ENCODE measurements at places on chromosomes 2 and 18.
A peak's percentile ranks its signal among the peaks of the same experiment; 100 is the strongest.

- no peak for DNase-seq
Measured at GRCh38 chr18:47247416-47248114, 3.9 kb downstream of the SKOR2 start.

GRCh38 chr2:8572712-8573233 is 109.1 kb upstream of the ID2 start:
- no peak for DNase-seq

GRCh38 chr2:240351088-240351741 is 84.2 kb upstream of the GPC1 start:
- no peak for DNase-seq

- no peak for DNase-seq
Measured at GRCh38 chr2:1751767-1752725, 7.7 kb upstream of the PXDN start.

GRCh38 chr2:230887342-230887741 is 22.6 kb downstream of the ITM2C start:
- DNase-seq: no peak

GRCh38 chr2:220101980-220102379 is 474.6 kb downstream of the SLC4A3 start:
- DNase-seq: no peak

DNA sequence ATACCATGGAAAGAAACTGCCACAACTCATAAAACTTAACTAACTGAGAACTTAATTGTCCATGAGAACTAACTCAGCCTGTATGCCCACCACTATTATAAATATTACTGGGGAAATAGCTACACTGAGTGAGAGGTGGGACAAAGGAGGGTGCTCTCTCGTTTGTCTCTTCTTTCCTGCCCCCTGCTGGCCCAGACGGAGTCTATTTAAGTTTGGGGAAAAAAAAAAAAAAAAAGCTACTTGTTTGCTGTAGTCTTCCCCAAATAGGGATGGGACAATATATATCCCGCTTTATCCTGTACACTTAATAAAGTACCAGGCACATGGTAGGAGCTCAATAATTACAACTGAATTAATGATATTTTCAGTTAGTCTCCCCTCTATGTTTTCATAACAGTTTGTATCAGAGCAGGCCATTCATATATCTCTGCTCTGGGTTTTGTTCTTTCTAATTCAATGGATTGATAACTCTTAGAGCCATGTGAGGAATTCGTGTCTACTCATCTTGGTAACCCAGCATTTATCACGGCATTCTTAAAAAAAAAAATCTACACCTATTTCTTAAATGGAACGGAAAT is 647.6 kb upstream of the PKDCC start:
- DNase-seq: no peak

GRCh38 chr2:231528636-231529030 is 1.6 kb downstream of the NMUR1 start:
- no peak for DNase-seq

DNA sequence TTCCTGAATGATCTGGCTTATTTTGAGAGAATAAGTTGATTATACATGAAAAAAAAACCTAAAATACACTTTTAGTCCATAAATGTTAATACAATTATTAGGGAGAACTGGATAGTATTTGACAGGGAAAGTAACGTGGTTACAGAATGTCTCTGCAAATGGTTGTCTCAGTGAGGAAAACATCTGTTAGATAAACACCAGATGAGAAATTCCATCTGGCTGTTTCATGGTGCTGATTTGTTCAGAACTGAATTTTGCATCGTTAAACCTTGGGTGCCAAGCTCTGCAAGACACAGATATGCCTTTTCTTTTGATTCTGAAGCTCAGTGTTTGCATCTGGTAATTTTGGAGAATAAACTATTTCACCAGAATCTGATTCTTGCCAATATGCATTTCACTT is 90.4 kb downstream of the SCN3A start:
- DNase-seq: peak; percentile 30

GRCh38 chr18:22422909-22423548 is 5.3 kb upstream of the CTAGE1 start:
- DNase-seq: no peak

- no peak for DNase-seq
Measured at GRCh38 chr2:12264146-12264545, 452.6 kb upstream of the TRIB2 start.

DNA sequence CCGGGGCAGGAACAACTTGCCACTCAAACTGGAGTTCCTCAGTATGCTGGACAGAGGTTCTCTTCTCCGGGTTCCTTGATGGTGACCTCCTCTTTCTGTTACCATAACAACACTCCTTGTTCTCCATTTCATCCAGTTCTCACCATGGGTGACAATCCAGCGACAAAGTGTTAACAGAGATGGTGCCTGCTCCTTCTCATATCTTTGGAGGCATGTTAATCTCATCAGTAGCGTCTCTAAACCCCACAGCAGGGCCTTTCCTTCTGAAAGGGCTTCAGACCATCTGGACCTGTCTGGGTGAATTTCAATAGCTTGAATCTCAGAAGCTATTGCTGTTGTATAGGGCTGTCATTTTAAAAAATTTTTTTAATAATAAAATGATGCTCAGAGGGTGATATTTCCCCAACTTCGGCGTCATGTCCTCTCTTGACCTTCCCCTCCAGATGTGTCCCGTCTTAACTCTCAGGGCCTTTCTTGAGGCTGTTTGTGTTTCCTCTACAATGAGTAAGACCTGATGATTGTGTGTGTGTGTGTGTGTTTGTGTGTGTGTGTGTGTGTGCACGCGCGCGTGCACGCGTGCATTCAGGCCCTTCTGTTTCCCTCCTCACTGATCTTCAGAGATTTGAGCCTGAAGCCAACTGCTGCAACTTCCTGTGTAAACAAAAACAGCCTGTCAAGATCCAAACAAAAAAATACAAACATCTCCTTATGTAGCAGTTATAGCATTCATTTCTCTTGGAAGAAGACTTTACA is 24.3 kb upstream of the CETN1 start:
- DNase-seq: no peak

GRCh38 chr2:231655488-231655887 is 52.8 kb upstream of the PTMA start:
- no peak for DNase-seq

All from fibroblast of skin of left quadriceps (primary cell).